ENCODE measurements at places on chromosomes 6 and 20.
A peak's percentile ranks its signal among the peaks of the same experiment; 100 is the strongest.

- DNase-seq, result peak; percentile 32
Observed at GRCh38 chr6:16184129-16184528, 54.3 kb upstream of the GMPR start.

DNA sequence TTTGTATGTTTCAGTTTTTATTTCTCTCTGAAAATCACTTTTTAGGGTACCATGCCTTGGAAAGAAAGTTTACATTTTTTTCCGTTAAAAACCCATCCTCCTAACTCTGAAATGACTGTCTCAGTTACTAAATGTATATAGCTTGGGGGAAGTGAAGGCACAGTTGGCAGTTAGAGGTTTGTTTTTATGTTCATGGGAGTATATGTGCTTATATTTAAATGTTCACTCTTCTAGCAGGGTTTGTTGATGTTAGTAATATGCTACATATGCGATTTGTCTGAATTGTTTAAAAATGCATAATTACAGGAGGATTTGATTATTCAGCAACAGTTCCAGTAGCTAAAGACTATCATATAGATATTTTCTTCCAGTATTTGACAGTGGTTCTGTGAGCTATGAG, 31.1 kb downstream of the CDKAL1 start:
- no peak for DNase-seq

DNA sequence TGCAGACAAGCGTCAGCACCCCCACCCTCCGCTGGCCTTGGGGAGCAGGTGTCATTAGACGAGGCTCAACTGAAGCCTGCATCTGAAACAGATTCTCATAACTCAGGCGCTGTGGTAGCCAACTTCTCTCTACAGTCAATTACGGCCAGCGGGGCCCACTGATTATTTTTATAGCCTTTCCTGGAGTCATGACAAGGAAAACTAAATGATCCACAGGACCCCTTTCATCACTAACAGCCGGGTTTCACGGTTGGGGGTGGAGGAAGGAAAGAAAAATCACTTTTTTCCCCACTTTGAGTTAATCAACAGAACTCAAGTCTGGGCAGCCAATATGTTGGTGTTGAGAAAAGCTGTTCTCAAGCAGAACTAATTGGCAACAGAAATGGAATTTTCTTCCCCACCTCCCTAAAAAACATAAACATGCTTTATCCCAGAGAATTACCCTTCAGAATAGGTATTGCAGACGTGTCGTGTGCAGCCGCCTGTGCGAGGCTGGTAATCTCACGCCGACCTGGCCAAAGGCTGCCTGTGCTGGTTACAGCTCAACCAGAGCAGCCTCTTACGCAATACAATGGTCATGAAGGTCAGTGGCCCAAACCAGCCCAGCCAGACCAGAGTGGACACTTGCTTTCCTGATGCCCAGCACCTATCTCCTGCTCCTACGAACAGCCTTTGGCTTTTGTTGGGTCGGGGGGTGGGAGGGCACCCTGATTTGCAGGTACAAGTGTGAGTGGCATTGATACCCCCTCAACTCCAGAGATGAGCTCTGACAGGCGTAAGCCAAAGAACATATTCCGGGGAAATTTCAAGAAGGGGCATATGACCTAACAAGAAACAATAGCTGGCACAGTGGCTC, 11.0 kb downstream of the RIPOR3 start:
- no peak for DNase-seq

DNA sequence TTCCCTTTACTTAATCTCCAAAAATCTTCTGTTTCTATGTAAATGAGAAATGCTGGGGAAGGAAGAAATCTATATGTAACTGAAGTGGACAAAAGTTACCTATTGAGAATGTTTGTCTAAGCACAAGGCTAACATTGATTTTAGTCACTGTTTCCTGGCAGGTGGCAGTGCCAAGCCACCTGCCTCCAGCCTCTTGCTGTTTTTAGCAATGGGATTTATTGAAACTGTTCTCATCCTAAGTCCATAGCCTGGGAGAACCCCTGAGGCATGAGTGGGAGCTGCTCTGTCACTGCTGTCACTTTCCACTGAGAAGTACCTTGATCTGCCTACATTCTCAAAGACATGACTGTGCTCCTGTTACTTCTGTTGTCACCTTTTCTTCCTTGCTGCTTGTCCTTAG, 14.7 kb downstream of the ENPP3 start:
- DNase-seq, result no peak

GRCh38 chr6:113317891-113318574, 539.1 kb upstream of the MARCKS start:
- DNase-seq, result no peak

- DNase-seq, result no peak
Observed at GRCh38 chr6:68880050-68880813, 245.2 kb downstream of the ADGRB3 start.

DNA sequence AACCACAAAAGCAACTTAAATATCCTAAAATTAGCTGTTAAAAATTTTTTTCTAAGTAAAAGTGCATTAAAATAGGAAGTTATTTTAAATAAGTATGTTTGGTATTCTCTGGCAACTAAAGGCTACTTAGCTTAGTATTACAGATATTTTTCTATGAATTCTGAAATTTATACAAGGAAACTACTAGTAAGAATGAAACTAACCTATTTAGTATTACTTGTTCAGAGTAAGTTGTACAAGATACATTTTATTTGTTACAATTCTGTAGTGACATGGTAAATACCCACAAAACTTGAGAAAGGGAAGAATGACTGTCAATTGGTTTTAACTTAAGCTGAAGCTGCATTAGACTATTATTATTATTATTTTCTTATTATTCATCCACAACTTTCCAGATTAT, 6.5 kb downstream of the PHIP start:
- no peak for DNase-seq
